ENCODE measurements at places on chromosomes 13 and 19. TPM values are rescaled to one million over a fixed set of nuclear protein-coding genes. Genes with fewer than 3 reads are reported as not detected.

DNA sequence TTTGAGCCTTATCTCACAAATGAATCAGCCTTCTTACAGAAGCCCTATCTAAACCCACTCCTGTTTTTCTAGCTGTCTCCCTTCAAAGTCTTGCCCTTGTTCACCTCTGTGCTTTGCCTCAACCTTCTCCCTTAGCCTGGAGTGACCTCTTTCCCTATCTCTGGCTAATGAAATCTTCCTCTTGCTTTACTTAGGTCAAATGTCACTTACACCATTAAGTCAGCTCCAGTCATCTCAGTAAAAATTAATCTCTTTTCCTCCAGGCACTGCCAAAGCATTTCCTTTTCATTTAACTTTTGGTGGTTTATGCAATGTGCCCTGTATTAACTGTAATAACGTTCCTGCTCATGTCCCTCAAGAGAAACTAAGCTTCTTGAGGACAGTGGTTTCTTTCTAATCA, 596.5 kb upstream of the MIR17HG start:
- no peak overlapping the region for H3K4me3 ChIP-seq
- no peak for DNase-seq
- H3K27ac ChIP-seq, result no peak overlapping the region

GRCh38 chr19:45331411-45331810, 8.7 kb upstream of the CKM start:
- DNase-seq, result no peak
- H3K4me3 ChIP-seq, result no peak overlapping the region
- no peak overlapping the region for H3K27ac ChIP-seq
- no peaks in the 10 kb centered on the region for H3K27me3 ChIP-seq
- H3K4me1 ChIP-seq, result peaks cover 1% of the 10 kb centered on the region

- H3K27me3 ChIP-seq, result no peaks in the 10 kb centered on the region
- H3K4me1 ChIP-seq, result peaks cover 43% of the 10 kb centered on the region
- H3K27ac ChIP-seq, result peak overlapping the region; percentile 41
- no peak overlapping the region for H3K4me3 ChIP-seq
- peaks cover 12% of the 10 kb centered on the region for H3K36me3 ChIP-seq
These were observed 8.5 kb downstream of the ARID3A start for GRCh38 chr19:934197-934840.

DNA sequence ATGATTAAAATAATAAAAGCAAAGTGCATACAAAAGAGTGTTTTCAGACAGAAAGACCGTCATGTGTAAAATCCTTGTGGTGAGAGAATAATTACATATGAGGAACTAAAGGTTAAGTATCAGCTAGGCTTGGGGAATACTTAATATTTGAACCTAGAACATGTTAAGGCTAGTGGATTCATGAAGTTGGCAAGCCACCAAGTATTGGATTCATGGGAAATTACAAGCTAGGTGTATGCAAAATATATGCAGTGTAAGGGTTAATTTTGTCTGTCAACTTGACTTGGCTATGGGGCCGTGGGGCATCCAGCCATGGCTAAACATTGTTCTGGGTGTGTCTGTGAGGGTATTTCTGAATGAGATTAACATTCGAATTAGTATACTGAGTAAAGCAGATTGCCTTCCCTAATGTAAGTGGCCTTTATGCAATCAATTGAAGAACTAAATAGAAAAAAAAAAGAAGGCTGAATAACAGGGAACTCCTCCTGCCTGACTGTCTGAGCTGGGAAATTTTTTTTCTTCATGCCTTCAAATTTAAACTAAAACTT, 533.5 kb upstream of the KLF12 start:
- H3K36me3 ChIP-seq, result no peaks in the 10 kb centered on the region
- H3K4me3 ChIP-seq, result no peak overlapping the region
- H3K27me3 ChIP-seq, result no peaks in the 10 kb centered on the region
- no peak for DNase-seq
- H3K4me1 ChIP-seq, result no peaks in the 10 kb centered on the region

GRCh38 chr13:92806215-92806614, 420.4 kb upstream of the GPC6 start:
- H3K4me3 ChIP-seq, result peak overlapping the region; percentile 50
- peak overlapping the region; percentile 27 for H3K27ac ChIP-seq
- DNase-seq, result no peak
- H3K4me1 ChIP-seq, result peaks cover 15% of the 10 kb centered on the region
- H3K36me3 ChIP-seq, result peaks cover 3% of the 10 kb centered on the region
- H3K27me3 ChIP-seq, result no peaks in the 10 kb centered on the region

GRCh38 chr19:38837656-38838121, 6.1 kb upstream of the ECH1 start:
- peaks cover 50% of the 10 kb centered on the region for H3K36me3 ChIP-seq
- H3K4me3 ChIP-seq, result no peak overlapping the region
- DNase-seq, result no peak
- no peak overlapping the region for H3K27ac ChIP-seq
- H3K27me3 ChIP-seq, result no peaks in the 10 kb centered on the region
- H3K4me1 ChIP-seq, result no peaks in the 10 kb centered on the region

- H3K4me3 ChIP-seq, result no peak overlapping the region
- H3K27me3 ChIP-seq, result no peaks in the 10 kb centered on the region
- H3K4me1 ChIP-seq, result peaks cover 19% of the 10 kb centered on the region
These were observed 3.6 kb downstream of the TMEM161A start for GRCh38 chr19:19134687-19135158.

GRCh38 chr19:32873247-32873959, 3.8 kb upstream of the SLC7A9 start:
- H3K4me1 ChIP-seq, result no peaks in the 10 kb centered on the region
- H3K27me3 ChIP-seq, result no peaks in the 10 kb centered on the region
- no peak overlapping the region for H3K4me3 ChIP-seq
- peak; percentile 40 for DNase-seq
- no peak overlapping the region for H3K27ac ChIP-seq

GRCh38 chr13:22893204-22893603, 287.6 kb upstream of the SGCG start:
- DNase-seq, result no peak
- no peak overlapping the region for H3K27ac ChIP-seq
- H3K27me3 ChIP-seq, result peaks cover 2% of the 10 kb centered on the region
- H3K36me3 ChIP-seq, result no peaks in the 10 kb centered on the region
- peaks cover 3% of the 10 kb centered on the region for H3K4me1 ChIP-seq
- H3K4me3 ChIP-seq, result no peak overlapping the region

GRCh38 chr13:111027458-111028439, 87.4 kb upstream of the ARHGEF7 start:
- H3K27ac ChIP-seq, result no peak overlapping the region
- no peak overlapping the region for H3K4me3 ChIP-seq
- peaks cover 2% of the 10 kb centered on the region for H3K36me3 ChIP-seq
- no peak for DNase-seq
- peaks cover 3% of the 10 kb centered on the region for H3K27me3 ChIP-seq
- peaks cover 16% of the 10 kb centered on the region for H3K4me1 ChIP-seq

- no peak for DNase-seq
- H3K36me3 ChIP-seq, result peaks cover 7% of the 10 kb centered on the region
- peak overlapping the region; percentile 22 for H3K4me3 ChIP-seq
- H3K27ac ChIP-seq, result peak overlapping the region; percentile 62
These were observed 7.6 kb downstream of the PIK3R2 start for GRCh38 chr19:18160493-18160970.

- H3K4me3 ChIP-seq, result no peak overlapping the region
- peaks cover 22% of the 10 kb centered on the region for H3K4me1 ChIP-seq
- H3K36me3 ChIP-seq, result no peaks in the 10 kb centered on the region
- DNase-seq, result no peak
- peaks cover 17% of the 10 kb centered on the region for H3K27me3 ChIP-seq
These were observed 161.6 kb downstream of the RNF17 start for GRCh38 chr13:24925318-24926231.

DNA sequence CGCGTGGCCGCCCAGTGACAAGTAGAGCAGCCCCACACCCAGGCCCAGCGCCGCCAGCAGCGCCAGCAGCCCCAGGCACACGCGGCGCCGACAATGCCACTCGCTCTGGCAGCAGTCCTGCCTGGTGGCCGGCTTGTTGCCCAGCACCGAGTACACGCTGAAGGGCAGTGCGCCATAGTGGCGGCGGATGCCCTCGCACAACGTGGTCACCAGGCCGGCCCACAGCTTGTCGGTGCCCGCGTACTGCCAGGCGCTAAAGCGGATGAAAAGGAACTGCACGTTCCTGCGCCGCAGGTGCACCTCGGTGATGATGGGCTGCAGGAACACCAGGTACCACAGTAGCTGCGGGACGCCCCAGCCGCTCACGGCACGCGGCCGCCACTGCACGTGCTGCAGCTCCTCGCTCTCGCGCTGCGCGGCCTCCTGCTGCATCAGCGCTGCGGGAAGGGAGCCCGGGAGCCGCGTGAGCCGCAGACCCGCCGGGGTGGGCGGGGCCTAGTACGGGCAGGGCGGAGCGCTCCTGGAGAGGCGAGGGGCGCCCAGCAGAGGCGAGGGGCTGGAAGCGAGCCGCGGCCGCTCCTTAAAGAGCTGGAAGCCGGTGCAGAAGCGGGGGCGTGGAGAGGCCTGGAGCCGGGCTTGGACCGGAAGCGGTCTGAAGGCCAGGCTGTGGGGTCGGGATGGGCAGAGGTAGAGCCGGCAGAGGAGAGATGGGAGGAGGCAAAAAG, 7.3 kb downstream of the NKPD1 start:
- no peak overlapping the region for H3K27ac ChIP-seq
- peaks cover 21% of the 10 kb centered on the region for H3K4me1 ChIP-seq
- DNase-seq, result no peak
- peaks cover 2% of the 10 kb centered on the region for H3K36me3 ChIP-seq

- H3K4me3 ChIP-seq, result no peak overlapping the region
- peaks cover 58% of the 10 kb centered on the region for H3K36me3 ChIP-seq
- no peaks in the 10 kb centered on the region for H3K27me3 ChIP-seq
- H3K27ac ChIP-seq, result no peak overlapping the region
These were observed 6.8 kb downstream of the ALG5 start for GRCh38 chr13:36992362-36992761.

KLK2 gene
- not detected for total RNA-seq

AP1M1 gene
- 85.5 TPM for total RNA-seq

TLE6 gene
- total RNA-seq, result 1.5 TPM

TNNI3 gene
- not detected for total RNA-seq

FAM124A gene
- total RNA-seq, result 1.8 TPM

DIAPH3 gene
- 9.2 TPM for total RNA-seq

UNC13A gene
- total RNA-seq, result 1.3 TPM
